ENCODE measurements at places on chromosomes 2 and 18.

GRCh38 chr2:151857650-151858049 lies 29.4 kb upstream of the ARL5A start:
- DNase-seq: peak; percentile 3

DNA sequence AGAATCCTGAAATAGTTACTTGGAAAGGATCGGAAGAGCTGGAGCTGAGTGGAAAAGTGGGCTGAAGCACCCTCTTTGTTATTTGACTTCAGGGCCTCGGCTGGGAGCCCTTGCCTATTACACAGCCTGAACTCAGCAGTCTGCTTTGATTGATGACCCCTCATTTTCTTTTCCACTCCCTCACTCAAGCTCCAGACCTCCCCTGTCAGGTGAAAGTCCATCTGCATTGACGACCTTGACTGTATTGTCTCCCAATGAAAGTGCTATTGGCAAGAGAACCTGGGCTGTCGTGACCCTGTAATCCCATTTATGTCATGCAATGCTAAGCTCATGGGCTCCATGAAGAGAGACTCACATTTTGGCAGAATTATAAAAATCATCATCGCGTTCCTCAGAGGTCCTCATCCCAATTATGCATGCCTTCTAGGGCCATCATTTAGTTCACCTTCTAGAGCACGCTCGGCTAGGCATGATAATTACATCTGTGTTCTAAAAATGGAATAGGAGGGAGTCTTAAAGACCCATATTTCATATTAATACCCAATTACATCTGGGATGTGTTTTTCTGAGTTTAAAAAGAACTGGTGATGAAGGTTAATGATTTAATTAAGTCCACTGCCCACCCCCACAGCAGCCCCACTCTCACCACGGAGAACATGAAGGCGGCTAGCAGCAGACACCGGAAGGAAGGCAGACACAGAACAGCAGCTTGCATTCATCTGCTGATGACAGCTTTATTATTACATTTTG lies 472.5 kb downstream of the PID1 start:
- no peak for DNase-seq

DNA sequence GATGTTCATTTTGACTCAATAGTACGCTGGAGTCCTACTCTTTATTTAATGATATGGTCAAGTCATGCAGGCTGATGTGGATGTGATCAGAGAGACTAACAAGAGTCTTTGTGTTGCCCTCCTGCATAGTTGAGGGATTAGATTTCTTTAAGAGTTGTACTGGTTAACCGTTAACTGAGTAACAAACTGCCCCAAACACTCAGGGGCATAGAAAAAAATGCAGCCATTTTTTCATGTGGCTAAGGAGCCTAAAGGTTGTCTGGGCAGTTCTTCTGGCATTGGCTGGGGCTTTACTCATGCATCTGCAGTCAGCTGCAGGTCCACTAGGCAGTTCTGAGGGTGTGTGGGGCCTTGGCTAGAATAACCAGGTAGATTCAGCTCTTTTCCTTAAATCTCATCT lies 32.5 kb downstream of the DOCK10 start:
- peak; percentile 33 for DNase-seq

GRCh38 chr2:59754011-59754735 lies 799.3 kb downstream of the BCL11A start:
- DNase-seq: no peak

- DNase-seq: no peak
These were observed 167.0 kb downstream of the NDUFA10 start for GRCh38 chr2:239858179-239858578.

Measured in kidney glomerular epithelial cell (primary cell).